GM04503 (cell line): ENCODE measurements at places on chromosomes 6 and 20.

- DNase-seq: no peak
Observed at GRCh38 chr6:127917766-127918165, 16.9 kb upstream of the THEMIS start.

- no peak for DNase-seq
Observed at GRCh38 chr6:25369433-25370177, 90.4 kb downstream of the CARMIL1 start.

DNA sequence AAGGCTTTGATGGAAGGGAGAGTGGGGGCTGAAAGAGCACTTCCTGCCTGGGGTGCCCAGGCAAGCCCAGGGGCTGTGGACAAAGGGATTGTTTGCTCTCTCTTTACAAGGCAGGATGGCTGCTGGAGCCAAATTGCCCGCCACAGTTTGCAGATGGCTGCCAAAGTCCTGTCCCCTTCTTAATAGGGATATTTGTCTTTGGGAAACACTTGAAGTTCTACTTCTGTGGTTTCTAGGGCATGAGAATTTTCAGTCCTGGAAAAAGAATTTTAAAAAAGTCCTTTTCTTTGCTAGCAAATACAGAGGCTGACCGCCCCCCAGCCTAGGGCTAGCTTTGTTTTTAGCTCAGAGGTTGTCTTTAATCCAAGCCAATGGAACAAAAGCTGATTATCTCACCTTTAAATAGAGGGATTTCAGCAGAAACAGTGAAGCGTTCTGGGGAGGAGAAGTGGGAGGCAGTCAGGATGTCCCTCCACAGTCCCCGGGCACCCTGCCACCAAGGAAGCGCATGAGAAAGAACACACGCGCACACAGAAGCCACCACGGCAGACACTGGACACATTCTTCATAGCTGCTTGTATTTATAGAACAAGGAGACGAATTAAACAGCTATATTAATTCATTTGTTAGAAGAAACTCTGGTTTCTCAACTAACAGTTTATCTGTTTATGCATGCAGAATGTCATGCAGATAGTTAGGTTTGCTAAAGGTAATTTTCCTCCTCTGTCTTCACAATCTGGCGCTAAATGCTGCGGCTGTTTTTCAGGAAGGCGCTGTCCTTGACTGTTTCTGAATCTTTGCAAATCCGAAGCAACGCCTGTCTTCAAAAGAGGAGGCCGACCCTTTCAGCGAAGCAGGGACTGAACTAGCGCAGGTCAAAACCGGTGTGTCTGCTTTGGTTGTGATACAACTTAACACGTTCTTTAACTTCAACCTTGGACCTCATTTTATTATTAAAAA, 736.9 kb downstream of the QKI start:
- DNase-seq: no peak

GRCh38 chr20:45994761-45995493, 13.8 kb upstream of the MMP9 start:
- DNase-seq: no peak

- DNase-seq: no peak
Observed at GRCh38 chr6:143179901-143180612, 119.4 kb downstream of the AIG1 start.

GRCh38 chr6:2998998-2999617, 586 bp upstream of the NQO2 start:
- peak; percentile 34 for DNase-seq

DNA sequence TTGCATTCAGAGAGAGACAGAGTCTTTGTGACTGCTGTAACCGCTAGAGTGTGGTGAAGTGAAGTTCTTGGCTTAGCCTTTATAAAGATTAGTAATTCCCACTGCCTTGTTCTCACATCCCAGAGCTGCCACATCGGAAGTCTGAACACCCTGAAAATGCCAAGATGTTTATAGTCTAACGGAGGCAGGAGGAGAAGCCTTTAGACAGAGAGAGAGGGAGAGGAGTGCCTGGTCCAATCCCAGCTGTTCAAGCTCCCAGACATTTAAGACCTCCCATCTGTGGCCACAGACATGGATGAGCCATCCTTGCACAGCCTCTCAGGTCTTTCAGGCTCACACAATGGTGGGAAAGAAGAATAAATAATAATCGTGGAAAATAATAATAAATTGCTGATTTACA, 1422.8 kb upstream of the EYS start:
- no peak for DNase-seq

DNA sequence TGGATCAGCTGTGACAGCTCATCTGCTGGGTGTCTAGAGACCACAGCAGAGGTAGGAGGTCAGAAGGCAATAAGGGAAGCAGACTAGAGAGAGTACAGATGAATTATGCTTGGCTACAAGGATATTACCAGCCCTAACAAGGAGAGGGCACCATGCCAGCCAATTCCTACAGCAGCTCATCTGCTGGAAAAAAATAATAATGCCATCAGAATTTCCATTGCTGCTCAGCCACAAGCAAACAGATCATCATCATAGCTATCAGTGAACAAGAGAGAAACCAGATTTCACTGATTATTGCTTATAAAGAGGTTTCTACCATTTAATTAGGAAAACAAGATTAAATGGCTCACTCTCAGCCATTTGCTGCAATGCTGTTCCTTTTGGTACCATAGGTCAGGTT, 66.5 kb downstream of the PSMG4 start:
- no peak for DNase-seq

GRCh38 chr6:25180630-25181349, 98.4 kb upstream of the CARMIL1 start:
- DNase-seq: no peak

DNA sequence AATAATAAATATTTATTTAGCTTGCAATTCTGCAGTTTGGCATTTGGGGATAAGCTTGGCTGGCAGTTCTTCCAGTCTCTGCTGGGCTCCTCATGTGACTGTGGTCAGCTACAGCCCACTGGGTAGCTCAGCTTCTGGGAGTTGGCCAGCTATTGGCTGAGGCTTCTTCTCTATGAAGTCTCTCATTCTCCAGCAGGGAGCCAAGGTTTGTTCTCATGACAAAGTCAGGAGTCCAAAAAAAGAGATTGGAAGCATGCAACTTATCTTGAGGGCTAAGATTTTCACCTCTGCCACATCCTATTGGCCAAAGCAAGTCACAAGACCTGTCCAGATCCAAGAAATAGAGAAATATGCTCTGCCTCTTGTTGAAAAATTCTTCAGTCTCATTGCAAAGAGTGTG, 94.6 kb downstream of the SNAP25 start:
- no peak for DNase-seq

DNA sequence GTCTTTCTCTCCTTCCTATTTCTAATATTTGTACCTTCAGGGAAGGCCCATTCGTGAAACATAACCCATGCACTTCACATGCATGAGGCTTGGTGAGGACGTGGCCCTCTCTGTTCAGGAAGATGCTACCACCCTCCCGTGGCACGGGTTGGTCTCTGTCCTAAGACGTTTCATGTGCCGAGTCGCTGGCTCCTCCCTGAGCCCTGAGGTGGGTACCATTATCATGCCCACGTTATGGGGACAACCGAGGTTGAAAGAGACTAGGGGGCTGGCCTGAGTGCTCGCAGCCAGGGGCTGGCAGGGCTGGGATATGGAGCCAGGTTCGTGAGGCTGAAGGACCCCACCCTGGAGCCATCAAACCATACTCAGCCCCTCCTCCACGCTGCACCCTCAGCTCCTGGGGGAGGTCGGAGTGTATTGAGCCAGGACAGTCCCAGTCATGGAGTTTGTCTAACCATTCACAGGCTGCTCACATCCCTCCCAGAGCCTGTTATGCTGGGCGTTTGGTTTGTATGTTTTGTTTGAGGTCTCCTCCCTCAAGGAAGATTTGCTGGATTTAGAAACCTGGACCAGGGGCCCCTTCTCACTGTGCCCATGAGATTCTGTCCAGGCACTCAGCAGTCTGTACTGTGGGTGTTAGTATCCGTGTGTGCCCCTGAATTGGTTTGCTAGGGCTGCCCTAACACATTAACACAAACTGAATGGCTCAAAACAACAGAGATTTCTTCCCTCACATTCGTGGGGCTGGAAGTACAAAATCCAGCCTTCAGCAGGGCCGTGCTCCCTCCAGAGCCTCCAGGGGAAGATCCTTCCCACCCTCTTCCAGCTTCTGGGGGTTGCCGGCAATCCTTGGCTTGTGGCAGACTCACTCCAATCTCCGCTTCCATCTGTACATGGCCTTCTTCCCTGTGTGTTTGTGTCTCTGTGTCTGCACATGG, 88.3 kb downstream of the ANKRD60 start:
- no peak for DNase-seq

DNA sequence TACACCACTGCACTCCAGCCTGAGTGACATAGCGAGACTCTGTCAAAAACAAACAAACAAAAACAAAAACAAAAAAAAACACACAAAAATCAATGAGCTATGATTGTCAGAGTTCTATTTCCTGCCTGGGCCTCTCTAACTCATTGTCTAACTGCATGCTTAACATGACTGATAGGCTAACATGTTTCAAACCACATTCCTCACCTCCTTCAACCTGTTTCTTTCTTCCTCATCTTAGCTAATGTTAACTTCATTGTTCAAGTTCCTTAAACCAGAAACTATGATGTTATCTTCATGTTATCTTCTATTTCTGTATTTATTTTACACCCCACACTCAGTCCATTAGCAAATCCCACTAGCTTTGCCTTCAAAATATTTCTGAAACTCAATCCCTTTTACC, 41.5 kb downstream of the BEND6 start:
- no peak for DNase-seq

- no peak for DNase-seq
Observed at GRCh38 chr6:5590187-5590586, 328.9 kb downstream of the FARS2 start.

- no peak for DNase-seq
Observed at GRCh38 chr6:137717074-137718073, 149.7 kb upstream of the TNFAIP3 start.

- DNase-seq: no peak
Observed at GRCh38 chr6:157813191-157813590, 9.9 kb upstream of the SNX9 start.
